ENCODE measurements at places on chromosomes 11 and 22.
A peak's percentile ranks its signal among the peaks of the same experiment; 100 is the strongest.

DNA sequence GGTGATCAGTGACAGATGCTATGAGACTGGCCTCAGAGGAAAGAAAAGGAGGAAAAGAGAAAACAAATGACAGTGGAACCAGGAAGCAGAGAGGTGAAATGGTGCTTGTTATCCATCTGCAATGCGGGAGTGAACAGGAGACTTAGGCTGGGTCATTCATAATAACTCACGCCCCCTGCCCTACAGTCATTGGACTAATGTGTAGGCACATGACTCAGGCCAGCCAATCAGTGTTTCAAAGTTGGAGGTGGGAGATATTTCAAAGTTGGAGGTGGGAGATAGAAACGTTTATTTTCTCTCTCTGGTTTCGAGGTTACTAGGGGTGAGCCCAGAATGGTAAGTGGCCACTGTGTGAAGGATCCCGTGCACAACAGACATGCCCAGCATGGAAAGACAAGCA, 30.3 kb downstream of the SLC22A6 start:
- DNase-seq = no peak

GRCh38 chr11:65077451-65077850, 6.4 kb downstream of the CDCA5 start:
- no peak for DNase-seq

- DNase-seq = no peak
Observed at GRCh38 chr11:76495019-76495418, 50.2 kb downstream of the EMSY start.

GRCh38 chr11:86440843-86441242, 66.2 kb downstream of the CCDC81 start:
- DNase-seq = no peak

DNA sequence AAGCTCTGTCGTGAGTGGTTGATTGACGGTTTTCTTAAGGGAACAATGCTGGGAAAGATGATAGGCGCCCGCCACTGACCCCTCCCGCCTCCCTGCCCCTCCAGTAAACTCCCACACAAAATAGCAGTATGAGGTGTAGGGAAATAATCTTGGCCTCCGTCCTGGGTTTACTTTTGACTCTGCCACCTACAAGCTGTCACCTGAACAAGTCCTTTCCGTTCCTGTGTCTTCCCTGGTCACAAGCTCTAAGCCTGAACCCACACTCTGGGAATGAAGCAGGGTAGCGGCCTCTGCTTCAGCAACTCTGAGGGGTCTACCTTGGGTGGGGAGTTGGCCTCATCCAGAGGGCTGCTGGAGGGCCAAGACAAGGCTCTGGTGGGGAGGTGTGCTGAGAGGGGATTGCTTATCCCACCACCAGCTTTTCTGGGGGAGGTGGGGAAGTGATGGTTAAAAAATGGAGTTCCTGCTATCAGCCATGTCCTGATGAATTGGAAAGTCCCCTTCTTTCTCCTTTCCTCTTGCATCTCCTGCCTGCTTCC, 87.8 kb downstream of the CEP164 start:
- no peak for DNase-seq

DNA sequence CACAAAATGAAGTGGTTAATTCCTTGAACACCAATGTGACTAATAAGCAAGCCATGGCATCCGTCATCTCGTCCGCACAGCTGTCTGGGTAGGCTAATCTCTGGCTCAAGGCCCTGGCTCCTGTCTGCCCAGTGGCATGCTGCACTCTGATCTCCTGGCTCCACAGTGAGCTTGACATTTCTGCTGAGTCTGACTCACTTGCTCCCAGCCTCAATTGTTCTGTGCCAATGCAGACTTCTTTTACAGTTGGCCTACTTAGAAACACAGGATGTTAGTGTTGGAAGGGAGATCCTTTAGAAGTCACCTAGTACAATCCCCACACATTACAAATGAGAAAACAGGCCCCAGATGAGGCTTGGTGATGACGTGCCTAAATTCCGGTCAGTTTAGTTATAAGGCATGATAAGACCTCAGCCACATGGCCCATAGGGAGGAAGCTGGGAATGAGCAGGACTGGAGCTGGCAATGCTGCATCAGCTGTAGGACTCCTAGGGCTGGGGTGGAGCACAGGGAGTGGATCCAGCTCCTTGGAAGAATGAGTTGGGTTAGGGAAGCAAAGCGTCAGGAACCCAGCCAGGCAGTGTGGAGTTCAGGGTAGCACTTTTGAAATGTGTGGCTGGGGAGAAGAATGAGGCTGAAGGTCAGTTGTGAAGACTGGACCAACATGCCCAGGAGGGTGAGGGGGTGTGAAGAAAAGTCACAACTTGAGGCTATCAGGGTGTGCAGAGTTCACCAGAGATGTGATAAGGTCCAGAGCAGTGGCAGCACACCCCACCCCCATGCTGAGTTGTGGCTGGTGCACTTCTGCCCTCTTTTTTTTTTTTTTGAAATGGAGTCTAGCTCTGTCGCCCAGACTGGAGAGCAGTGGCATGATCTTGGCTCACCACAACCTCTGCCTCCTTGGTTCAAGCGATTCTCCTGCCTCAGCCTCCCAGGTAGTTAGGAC, 70.2 kb upstream of the EED start:
- DNase-seq = no peak

GRCh38 chr22:37599153-37599552, 9.5 kb upstream of the GGA1 start:
- no peak for DNase-seq

DNA sequence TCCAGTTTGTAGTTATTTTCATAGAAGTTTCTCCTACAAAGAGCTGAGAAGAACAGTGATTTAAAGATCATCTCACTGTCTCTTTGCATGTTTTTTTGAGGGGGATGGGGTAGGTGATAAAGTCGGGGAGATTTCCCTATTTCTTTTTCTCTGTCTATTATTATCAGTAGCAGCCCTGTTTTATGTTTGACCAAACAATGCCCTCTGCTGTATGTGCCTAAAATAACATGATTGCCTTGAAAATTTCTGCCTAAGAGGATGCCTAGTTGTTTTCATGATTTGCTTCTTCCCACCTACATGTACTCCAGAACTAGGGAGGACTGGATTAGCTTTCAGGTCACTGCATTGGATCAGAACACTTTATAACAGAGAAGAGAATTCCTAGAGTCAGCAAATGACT, 1330.2 kb downstream of the LRRC4C start:
- DNase-seq = peak; percentile 3

DNA sequence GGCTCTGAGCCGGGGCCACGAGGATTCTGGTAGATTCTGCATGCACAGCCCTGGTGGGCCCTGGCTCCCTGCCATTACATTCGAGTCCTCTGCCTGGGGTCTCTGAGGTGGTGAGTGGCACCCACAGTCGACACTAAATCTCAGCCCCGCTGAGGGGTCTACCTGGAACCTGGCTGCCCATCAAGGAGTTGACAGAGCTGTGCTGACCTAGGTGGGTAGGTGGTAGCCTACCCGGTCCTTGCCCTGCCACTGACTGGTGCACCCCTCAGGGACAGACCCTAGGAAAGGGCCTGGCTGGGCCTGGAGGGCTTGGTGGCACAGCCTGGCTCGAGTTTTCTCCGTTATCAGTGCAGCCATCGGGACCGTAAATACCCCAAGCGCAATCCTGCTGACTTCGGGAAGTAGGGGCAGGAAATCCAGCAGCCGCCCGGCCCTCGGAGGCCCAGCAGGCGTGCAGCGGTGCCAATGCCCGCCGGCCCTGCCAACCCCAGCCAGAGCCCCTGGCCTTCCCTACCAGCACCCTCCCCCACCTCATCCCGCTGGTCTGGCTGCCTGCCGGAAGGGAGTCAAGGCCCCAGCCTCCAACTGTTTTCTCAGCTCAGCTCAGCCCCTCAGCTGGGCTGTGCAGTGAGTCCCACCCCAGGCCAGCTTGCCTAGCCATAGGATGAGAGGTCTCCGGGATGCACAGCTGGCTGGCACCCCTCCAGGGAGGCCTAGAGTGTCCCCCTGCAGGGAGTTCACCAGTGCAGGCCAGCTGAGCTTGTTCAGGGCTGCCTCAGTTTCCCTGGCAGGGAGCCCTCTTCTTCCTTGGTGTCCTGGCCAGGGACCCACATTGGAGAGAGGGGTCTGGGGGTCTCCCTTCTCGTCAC, 80.4 kb upstream of the KCNQ1OT1 start:
- DNase-seq = no peak

- no peak for DNase-seq
Observed at GRCh38 chr11:130429120-130429681, 792 bp upstream of the ADAMTS8 start.

DNA sequence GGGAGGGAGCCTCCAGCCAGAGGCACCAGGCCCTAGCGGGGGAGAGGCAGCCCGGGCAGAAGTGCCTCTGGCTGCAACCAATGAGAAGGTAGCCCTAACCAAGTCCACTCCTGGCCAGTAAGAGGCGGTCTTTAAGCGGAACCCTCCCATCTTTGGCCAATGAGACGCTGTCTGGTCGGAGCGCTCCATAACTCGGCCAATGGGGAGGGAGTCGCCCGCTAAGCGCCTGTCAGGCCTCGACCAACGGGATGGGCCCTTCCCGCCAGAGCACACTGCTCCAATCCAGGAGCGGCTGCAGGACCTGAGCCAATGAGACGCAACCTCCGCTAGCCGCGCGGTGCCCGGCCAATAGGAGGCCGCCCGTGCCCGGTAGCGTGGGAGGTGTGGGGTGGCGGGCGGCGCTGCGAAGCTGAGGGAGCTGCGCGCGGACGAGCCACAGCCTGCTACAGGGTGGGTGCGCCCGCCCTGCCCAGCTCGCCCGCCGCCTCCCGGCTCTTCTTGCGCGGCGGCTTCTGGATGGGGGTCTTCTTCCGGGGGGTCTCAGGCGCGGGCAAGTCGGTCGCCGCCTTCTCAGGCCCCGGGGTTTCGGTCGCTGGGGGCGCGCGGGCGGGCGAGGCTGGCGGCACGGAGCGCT, 12.6 kb downstream of the SCARF2 start:
- no peak for DNase-seq

GRCh38 chr11:59891781-59892181, 13.2 kb downstream of the OOSP3 start:
- DNase-seq = peak; percentile 15

GRCh38 chr11:86990031-86990430, 34.8 kb upstream of the FZD4 start:
- no peak for DNase-seq

GRCh38 chr22:40258501-40258915, 80.8 kb downstream of the TNRC6B start:
- no peak for DNase-seq

DNA sequence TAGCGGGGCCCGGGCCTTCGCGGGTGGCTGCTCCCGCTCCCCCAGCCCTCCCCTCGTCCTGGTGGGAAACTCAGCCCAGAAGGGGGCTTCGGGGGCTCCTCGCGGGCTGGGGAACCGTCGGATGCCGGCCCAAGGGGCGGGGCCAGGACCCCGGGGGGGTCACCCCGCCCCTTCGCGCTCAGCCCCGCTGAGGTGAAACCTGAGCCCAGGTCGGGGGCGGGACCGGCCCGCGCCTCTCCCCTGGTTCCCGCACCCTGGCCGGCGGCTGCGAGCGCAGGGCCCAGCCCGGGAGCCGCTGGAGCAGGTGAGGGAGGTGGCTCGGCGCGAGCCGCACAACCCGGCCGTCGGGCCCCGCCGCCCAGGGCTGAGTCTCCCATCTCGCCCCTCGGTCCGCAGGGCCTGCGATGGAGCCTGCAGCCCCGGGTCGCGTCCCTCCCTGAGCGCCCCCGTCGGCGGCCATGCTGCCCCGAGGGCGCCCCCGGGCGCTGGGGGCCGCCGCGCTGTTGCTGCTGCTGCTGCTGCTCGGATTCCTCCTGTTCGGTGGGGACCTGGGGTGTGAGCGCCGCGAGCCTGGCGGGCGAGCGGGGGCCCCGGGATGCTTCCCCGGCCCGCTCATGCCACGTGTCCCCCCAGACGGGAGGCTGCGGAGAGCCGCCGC, at the start of gene LARGE2:
Gene LARGE2, plus strand, starts transcription at position 232 of the 658 bp plus-strand sequence. Its CDS starts 227 bp downstream, at position 459.
- peak; percentile 59 for DNase-seq

DNA sequence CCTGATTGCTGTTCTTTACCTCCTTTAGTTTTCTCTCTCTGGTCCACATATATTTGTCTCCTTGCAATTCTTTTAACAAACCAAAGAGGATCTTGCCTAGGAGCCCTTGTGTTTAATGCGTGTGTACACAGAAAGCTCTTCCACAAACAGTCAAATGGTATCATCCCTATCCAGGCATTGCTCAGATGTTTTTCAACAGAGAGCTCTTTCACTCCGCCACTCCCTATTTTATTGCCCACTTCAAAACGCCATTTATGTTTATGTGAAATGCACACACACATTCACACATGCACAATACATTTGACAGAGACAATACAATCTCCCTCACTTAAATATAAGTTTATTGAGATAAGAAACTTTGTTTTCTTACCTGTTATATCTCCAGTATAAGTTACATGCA, 4.7 kb downstream of the OR5AP2 start:
- no peak for DNase-seq

- DNase-seq = no peak
Observed at GRCh38 chr22:40908895-40909294, 42.3 kb upstream of the RBX1 start.

- DNase-seq = no peak
Observed at GRCh38 chr11:110366291-110366690, 63.5 kb upstream of the FDX1 start.

DNA sequence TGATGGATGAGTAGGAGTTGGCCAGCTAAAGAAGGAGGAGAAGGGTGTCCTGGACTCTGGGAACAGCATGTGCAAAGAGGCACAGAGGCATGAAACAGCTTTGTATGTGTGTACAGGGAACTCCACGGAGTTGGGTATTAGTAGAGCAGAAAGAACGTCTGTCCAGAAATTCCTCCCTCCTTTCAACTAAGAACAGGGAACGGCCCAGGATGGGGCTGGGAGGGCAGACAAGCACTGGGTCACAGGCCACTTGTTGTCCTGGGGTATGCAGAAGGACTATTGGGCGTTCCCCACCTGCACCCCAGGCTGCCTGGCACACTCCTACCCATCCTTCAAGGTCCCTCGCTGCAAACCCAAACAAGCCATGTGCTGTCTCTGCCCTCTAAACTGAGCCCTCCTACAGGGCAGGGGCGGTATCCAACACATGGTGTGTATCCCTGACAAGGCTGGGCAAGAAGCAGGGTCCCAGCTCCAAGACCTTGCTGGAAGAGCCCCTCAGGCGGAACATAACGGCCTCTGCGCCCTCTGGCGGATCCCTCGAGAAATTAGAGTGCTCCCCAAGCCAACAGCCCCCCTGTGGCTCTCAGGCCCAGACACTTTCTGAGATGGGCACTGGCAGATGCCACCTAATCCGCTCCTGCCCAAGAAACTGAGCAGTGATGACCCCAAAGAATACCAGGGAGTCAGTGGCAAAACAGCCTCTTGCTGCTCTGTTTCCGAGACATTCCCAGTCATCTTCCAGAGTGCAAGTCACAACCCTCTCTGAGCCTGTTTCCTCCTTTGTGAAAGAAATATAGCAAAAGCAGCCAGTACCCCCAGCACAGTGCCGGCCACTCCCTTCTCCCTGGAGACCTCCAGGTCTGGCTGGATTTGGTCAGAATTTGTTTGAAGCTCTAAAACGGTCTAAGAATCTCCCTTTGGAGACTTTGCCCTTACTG, 1.6 kb upstream of the ELFN2 start:
- peak; percentile 83 for DNase-seq

DNA sequence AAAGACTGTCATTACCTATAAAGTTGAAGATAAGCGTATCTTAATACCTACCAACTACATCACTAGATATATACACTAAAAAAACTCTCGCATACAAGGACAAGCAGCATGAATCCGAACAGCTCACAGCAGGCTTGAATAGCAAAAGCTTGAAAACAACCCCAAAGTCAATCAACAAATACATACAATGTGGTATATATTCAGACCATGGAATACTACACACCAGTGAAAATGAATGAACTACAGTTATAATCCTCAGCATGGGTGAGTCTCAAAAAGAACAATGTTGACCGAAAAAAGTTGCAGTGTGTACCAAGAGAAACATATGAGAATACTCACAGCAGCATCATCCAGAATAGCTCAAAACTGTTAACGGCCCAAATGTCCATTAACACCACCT, 25.2 kb downstream of the USP28 start:
- DNase-seq = no peak

Measured in neuronal stem cell (in vitro differentiated cells).